NCI-H524 treated with DMSO at 0.1 percent for 48 hours (cell line): ENCODE measurements at places on chromosomes 2 and 18.

DNA sequence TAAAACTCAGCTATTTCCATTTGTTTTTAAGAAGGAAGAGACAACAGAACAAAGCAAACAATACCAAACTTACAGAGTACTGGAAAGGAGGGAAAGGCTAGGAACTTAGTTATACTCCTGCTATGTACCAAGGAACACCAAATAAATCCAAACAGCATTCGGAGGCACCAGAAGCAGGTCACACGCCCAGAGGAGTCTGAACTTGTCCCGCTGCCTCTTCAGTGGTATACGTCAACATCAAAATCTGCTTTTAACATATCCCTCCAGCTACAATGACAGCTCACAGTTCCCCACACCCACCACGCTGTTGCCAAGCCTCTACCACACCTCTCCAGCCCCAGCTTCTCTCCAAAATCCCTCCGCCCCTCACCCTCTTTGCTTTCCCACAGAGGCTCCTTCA lies 17.3 kb downstream of the C2orf76 start:
- no peak for DNase-seq

DNA sequence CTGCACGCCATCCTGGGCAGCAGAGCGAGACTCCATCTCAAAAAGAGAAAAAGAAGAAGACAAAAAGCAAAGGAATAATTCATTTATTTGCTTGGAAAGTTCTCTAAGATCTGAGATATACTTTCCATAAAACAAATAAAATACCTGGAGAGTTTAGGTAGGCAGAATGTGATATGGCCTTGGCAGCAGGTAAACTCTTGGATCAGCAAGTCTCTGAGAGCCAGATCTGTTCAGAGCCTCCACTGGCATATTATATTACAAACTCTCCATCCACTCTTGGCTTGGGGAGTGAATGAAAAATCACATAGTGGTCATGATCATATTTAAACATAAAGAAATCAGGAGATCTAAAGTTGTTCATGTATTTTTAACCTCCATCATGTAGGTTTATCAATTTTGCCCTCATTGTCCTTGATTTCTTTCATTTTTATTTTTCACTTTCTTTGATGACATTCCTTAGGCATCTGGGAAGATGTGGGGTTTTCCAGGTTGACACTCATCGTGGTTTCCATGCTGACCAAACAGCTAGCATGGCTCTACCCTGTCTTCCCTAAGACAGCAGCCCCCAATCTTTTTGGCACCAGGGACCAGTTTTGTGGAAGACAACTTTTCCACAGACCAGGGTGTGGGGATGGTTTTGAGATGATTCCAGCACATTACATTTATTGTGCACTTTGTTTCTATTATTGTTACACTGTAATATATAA lies 10.2 kb downstream of the LRRFIP1 start:
- DNase-seq = no peak

GRCh38 chr2:161166538-161167409 lies 6.5 kb downstream of the TANK start:
- no peak for DNase-seq

- no peak for DNase-seq
These were observed 163.2 kb downstream of the WDPCP start for GRCh38 chr2:63425079-63425416.

DNA sequence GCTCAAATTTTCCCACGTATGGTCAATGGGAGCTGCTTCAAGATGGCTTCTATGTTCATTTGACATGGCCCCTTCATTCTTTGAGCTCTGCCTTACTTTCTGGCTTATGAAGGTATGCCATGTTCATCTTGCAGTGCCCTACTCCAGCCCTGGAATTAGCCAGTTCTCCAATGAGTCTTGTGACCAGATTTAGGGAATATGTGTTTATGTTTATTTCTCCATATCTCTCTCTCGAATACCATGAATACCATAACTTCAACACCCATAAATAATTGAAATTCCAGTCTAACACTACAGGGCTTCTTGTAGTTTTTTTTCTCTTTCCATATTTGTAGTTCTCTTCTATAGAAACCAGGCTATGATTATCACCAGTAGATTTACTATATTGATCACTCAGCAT lies 39.7 kb downstream of the EPB41L5 start:
- no peak for DNase-seq

- no peak for DNase-seq
These were observed 39.2 kb downstream of the SCN1A start for GRCh38 chr2:166088634-166089033.

DNA sequence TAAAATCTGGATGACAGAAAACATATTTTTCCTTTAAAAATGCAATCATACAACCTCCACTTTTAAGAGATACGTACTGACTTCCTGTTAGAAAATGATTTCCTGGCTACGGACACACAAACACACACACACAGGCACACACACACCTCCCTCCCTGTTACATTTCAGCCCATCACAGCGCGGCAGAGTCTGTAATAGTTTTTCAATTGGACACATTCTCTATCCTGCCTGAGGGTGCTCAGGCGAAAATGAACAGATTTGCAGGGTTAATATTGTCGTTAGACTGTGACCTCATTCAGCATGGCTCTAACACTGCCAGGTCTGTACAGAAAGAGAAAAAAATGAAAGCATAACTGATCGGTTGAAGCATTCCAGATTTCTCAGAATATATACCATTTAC lies 45.0 kb downstream of the KCTD1 start:
- no peak for DNase-seq

GRCh38 chr18:111306-112014 lies 46.9 kb upstream of the USP14 start:
- no peak for DNase-seq

- peak; percentile 25 for DNase-seq
These were observed 816 bp downstream of the CDH2 start for GRCh38 chr18:28175930-28176697.

- DNase-seq = no peak
These were observed 341.6 kb upstream of the VWC2L start for GRCh38 chr2:214069254-214069653.

GRCh38 chr2:72090781-72091482 lies 56.7 kb downstream of the CYP26B1 start:
- no peak for DNase-seq

DNA sequence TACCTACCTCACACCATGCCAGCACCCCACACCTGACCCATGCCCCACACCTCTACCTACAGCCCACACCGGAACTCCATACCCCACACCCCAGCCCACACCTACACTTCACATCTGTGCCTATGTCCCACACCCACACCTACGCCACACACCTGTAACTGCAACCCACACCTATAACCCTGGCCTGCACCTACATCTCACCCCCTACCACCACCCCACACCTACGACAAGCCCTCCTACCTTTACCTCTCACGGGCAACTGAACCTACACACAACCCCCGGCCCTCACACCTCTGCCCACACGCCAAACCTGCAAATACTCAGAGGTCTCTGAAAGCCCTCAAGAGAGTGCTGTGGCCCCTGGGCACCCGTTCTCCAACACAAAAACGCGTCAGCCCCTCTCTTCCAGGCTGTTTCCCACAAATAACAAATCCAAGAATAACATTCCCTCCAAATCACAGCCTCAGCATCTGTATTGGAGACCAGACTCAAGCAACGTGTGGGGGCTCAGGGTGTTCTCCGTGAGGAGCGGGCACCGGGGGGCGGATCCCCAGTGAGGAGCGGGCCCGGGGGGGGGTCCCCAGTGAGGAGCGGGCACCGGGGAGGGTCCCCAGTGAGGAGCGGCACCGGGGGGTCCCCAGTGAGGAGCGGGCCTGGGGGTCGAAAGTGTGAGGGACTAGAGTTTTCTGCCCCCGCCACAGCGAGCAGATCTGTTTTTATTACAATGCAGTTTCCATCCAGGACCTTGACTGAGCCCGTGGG lies 33.4 kb downstream of the SLC66A2 start:
- no peak for DNase-seq

- peak; percentile 52 for DNase-seq
These were observed 1.1 kb downstream of the MIB1 start for GRCh38 chr18:21741562-21742314.

- no peak for DNase-seq
These were observed 54.4 kb downstream of the EPHA4 start for GRCh38 chr2:221517696-221518151.

DNA sequence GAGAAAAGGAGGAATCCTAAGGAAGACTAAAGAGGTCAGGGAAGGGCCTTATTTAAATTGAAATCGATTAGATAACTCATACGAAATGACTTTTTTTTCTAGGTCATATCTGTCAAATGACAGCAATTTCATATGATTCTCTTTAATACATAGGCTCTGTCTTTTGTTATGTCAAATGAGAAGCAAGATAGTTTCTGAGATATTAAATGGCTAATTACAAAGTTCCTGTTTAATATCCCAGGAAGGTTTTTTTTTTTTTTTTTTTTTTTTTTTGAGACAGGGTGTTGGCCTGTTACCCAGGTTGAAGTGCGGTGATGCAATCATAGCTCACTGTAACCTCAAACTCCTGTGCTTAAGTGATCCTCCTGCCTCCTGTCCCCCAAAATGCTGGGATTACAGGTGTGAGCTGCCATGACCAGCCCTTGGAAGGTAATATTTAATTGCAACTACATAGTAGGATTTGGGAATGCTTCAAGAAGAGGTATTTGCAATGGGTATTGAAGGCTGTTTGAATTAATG lies 48.0 kb upstream of the RMND5A start:
- DNase-seq = no peak

GRCh38 chr2:60504049-60504448 lies 49.4 kb downstream of the BCL11A start:
- no peak for DNase-seq

GRCh38 chr2:44807201-44808025 lies 134.1 kb upstream of the SIX3 start:
- no peak for DNase-seq

DNA sequence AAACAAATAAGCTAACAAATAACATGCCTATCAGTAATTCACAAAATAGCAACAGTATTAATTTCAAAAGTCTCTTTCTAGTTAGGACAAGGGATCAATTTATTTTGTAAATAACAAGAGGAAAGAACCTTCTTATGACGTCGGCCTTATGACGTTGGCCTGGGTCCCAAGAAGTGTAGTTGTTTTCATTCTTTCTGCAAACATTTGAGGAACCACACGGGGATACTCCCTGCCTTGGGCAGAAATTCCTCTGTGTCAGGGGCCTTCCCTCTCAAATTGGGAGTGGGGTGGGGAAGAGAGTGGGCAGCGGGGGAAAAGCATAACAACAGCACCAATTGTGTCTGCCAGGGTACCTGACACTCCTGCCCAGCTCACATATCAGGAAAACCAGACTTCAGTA lies 1.3 kb downstream of the CCDC68 start:
- no peak for DNase-seq

GRCh38 chr2:231117148-231117547 lies 7.7 kb downstream of the HTR2B start:
- DNase-seq = no peak

DNA sequence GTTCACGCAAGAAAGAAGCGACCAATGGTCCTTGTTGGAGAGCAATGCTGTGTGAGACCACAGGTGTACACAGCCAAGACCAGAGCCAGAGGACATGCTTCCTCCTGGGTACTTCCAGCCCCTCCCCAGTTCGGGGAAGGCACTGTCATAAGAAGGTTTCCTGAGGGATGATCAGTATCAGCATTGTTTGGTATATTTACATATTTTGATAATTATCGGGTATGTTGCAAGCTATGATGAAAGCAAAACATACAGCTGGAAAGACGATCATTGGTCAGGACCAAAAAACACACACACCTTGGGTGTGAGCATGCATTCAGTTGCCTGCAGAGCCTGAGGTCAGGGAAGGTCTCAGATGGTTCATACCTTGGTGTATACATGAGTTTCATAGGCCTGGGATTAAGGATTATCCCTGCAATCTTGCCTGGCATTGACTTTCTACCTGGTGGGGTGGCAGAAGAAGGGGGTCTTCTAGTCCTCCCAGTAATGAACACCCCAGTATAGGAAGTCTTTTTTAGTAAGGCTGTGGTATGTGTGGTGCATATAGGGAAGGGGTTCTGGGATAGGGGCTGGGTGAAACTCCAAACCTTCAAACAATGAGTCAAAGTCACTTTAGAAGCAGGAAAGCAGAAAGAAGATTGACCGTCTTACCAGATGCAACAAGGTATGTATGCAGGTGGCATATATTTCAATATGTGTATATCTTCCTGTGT lies 2.9 kb downstream of the SERPINB2 start:
- DNase-seq = no peak

DNA sequence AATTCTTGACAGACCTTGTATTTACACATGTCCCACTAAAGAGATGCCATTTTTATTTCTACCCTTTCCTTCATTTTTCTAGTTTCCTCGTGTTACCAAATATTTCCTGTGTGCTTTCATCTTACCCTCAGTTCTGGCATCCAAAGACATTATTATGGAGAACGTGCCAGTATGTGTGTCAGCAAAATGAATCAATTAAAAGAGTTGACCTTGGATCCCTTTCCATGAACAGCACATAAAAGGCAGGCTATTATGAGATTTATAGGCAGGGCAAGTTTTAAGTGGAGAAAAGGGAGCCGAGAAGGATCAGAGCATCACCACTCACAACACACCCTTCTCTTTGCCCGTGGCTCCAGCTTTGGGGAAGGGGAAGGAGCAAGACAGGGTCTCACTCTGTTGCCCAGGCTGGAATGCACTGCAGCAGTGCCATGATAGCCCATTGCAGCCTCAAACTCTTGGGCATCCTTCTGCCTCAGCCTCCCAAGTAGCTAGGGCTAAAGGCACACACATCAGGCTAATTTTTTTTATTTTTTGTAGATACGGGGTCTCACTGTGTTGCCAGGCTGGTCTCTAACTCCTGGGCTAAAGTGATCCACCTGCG lies 149.9 kb downstream of the GFPT1 start:
- no peak for DNase-seq

- DNase-seq = no peak
These were observed 856.8 kb upstream of the ACVR2A start for GRCh38 chr2:146987996-146988395.

- DNase-seq = no peak
These were observed 6.5 kb downstream of the NCAPH start for GRCh38 chr2:96342085-96342484.

DNA sequence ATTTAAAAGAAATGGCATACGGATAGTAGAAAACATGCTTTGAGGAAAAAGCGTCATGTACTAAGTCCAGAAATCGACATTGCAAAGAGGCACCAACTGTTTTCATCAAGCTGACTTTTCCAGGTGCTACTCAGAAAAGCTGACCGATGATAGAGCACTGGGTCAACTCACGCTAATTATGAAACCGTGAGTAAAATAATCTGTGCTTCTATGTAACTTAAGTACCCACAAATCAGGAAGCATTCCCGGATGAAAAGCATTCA lies 353 bp upstream of the NUP35 start:
- DNase-seq = no peak

DNA sequence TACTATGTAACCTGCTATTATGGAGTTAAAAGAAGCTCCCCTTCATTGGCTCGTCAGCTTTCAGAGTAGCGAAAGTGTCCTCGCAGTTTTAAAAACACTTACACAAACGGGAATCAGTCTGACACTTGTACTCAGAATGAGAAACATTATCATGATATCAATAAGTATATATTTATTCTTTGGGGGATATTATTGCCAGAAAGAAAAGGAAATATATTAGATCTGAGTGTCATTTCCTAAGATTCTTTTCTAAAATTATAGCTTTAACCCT lies 584.5 kb downstream of the ZEB2 start:
- DNase-seq = no peak
